ENCODE measurements at places on chromosomes 7 and 10.

GRCh38 chr7:150450491-150451001 is at the start of gene GIMAP8:
Gene GIMAP8 (plus strand): TSS chr7:150450630. CDS start chr7:150466699, 16,069 bp downstream.
- no peak for DNase-seq

GRCh38 chr7:117588352-117588794 is 108.5 kb downstream of the CFTR start:
- no peak for DNase-seq

- DNase-seq: peak; percentile 58
Observed at GRCh38 chr7:77327932-77328628, 88.1 kb downstream of the GSAP start.

- DNase-seq: no peak
Observed at GRCh38 chr7:127532151-127532550, 53.2 kb downstream of the GCC1 start.

DNA sequence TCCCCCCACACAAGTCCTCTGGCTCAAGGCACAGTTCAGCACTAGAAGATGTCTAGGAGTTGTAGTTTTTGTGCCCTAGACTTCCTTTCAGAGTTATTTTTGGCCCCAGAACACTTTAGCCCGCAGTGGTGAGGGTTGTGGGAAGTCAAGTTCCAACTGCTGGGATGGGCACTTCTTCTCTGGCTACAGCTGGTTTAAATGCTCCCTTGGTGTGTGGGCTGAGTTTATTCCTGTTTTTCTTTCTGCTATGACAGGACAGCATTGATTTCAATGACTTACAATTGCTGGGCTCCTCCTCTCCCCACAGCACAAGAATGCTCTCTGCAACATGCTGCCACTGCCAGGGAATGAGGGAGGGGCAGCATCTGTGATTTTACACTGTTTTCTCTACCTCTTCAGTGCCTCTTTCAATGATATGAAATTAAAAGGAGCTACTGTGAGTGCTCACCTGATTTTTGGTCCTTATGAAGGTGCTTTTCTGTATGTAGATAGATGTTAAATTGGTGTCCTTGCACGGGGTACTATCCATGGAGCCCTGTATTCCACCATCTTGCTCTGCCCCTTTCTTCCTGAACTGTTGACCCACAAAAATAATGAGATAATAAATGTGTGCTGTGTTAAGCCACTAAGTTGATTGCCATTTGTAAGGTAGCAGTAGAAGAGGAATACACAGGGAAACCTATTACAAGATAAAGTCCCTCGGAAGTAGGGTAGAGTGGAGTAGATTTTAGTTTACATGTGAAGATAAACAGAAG is 56.3 kb downstream of the SLC13A1 start:
- DNase-seq: peak; percentile 3
